ENCODE measurements at places on chromosomes 16 and 17. TPM values are rescaled to one million over a fixed set of nuclear protein-coding genes. Genes with fewer than 3 reads are reported as not detected.

SCNN1B gene
- total RNA-seq, result 0.06 TPM

EVPLL gene
- not detected for total RNA-seq

SMPD3 gene
- 0.09 TPM for total RNA-seq

NGFR gene
- 0.96 TPM for total RNA-seq

PRR11 gene
- 45.6 TPM for total RNA-seq

All from A549 treated with CpdA at 1 μM for 4 hours (cell line).